Activated T-helper 9 cell treated with anti-CD3 and anti-CD28 coated beads, Interleukin-2, amount 50 U/mL, for 16 hours (primary cell): ENCODE measurements at places on chromosomes 6 and 20.

DNA sequence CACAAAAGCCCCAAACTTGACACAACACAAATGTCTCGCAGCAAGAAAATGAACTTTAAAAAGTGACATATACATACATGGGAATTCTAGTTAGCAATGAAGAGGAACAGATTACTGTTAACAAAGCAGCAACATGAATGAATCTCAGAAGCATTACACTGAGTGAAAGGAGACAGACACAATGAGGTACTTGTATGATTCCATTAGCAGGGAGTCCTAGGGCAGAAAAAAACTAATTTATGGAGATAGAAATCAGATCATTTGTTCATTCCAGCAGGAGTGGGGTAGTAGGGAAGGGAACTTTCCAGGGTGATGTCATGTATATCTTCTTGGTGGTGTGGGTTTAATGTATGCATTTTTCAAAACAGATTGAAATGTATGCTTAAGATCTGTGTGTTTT lies 524.4 kb downstream of the KIF16B start:
- DNase-seq, result no peak

DNA sequence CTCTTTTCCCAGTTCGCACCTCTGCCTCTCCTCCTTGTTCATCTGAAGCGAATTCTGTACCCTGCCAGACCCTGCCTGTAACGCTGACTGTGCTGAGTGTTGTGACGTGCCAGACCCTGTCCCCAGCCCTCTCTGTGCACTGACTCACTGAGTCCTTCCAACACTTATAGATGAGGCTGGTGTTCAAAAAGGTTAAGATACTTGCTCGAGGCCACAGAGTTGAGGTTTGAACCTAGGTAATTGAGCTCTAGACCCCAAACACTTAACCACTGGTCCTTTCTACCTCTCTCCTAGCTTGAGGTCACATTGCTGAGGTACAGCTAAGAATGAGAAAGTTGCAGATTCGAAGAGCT lies 45.7 kb upstream of the NEDD9 start:
- peak; percentile 38 for DNase-seq

DNA sequence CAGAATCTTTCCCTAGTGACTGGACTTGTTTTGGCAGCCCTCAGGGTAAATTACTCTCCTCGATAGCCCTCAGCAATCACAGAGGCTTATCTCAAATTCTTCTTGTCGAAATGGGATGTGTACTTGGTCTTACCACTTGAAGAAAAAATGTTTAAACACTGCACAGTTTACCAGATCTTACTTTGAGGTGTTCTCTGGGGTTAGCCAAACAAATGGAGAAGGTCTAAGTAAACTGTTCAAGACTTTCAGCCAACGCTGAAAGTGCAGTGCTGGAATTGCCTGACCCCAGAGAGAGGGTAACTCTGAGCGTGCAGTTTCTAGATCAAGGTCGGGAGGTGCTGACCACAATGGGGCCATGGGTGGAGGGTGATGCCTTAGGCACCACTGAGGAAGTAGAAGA lies 39.2 kb downstream of the MYLIP start:
- no peak for DNase-seq

- no peak for DNase-seq
Measured at GRCh38 chr6:36029464-36029863, 1.9 kb downstream of the MAPK14 start.

DNA sequence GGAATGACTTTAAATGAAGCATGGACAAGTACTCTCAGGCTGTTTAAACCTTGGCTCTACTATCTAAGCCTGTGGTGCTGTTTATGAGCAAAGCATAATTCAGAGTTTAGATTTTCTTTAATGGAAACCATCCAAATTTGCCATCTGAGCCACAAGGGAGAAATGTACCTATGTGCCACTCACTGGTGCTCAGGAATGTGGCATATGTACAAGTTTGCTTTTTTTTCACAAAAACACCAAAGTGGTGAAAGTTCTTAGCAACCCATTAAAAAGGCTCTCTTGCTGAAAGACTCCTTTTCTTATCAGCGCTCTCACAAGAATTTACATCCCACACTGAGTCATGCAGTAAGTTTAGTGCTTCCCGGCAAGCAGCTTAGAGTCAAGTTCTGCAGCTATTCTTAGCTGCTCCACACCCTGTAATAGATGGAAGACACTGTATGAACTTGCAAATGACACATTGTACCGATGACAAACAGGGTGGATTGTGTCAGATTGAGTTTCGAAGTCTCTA lies 57.3 kb upstream of the MLIP start:
- DNase-seq, result no peak

DNA sequence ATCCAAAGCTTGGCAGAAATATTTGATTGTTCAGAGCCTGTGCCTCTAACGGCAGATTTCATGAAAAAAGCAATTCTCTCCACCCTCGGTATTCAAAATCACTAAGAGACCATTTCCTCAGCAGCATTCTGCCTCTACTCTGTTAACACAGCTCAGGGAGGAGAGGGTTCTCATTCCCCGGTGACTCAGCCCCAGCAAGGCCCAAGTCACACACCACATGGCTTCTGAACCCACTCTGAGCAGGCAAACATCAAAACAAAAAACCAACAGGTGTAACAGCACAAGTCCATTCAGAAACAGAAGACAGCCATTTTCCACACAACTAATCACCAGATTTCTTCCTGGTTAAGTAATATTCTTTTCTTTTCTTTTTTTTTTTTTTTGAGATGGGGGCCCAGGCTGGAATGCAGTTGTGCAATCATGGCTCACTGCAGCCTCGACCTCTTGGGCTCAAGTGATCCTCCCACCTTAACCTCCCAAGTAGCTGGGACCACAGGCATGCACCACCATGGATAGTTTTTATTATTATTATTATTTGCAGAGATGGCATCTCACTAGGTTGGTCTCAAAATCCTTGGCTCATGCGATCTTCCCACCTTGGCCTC lies 55.4 kb downstream of the GFOD1 start:
- DNase-seq, result no peak

DNA sequence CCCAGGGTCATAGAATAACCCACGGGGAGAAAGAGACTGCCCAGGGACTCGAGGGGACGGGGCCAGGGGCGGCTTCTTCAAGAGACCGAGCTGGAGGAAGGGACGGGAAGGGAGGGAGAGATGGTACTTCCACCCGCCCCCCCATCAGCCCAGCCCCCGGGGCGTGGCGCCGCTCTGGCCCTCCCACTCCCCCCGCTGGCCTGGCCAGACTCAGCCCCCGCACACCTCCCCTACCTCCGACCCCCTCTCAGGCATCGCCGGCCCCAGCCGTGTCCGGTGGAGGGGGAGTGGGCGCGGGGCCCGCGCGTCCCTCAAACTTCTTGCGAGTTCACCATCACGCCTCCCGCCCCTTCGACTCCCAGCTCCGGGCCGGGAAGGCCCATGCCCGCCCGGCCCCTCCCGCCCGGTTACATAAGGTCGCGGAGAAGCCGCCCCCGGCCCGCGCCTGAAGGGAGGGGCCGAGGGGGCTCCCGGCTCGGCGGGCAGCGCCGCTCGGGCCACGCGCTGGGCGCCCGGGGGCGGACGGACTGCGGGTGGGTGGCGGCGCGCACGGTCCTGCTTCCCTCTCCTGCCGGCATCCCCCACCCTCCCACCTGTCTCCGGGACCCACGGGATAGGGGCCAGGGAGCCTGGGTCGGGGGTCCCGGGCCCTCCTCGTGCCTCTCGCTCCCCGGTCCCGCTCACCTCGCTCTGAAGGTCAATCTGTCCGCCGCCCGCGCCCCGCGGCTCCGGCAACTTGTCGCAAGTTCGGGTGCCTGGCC lies 562 bp downstream of the TFEB start:
- peak; percentile 58 for DNase-seq

DNA sequence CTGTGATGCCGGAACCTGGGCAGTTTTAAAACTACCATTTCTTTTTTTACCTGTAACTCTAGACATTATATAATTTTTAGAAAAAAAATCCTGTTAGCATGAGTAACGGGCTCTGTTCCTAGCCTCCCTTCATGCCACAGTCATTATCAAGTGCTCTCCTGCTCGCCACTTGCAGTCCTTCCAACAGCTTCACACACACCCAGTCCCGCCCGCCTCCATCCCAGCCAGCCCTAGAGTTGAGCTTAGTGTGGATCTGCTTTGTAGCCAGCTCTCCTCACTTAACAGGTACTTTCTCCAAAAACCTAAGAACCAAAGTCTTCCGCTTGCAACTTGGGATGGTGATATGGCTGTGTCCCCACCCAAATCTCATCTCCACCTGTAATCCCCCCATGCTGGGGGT lies 51.5 kb downstream of the EZR start:
- no peak for DNase-seq

DNA sequence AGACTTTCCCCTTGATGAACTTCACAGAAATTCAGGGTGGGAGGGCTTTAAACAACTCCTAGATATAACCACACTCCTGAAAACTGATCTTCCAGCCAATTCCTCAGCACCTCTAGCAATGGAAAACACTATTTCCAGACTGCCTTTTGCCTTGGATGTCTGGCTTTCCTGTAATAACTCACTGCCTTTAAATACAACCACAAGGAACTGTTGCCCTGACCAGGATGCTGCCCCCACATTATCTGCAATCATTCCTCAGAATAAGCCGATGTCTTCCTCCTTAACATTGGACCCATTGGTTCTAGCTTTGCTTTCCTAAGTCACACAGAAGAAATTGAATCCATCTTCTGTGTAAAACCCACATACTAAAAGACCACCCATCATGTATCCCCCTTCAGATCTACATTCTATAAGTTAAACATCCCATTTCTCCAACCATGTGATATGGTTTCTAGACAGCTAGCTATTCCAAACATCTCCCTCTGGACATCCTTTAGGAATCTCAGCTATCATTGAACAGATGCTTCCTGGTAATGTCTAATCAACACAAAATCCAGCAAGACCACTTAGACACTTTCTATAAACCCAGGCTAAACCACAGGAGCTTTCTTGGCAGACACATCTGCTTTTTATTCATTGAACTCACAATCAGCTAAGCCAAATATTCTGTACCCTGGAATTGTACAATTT lies 95.9 kb upstream of the KCNQ5 start:
- no peak for DNase-seq

GRCh38 chr6:46367354-46368168 lies 123.7 kb downstream of the RCAN2 start:
- DNase-seq, result no peak

- no peak for DNase-seq
Measured at GRCh38 chr6:34514593-34515472, 41.3 kb downstream of the SPDEF start.
